Activated CD4-positive, alpha-beta memory T cell treated with anti-CD3 and anti-CD28 coated beads for 36 hours (primary cell): ENCODE measurements at places on chromosomes 16 and 17. TPM values are rescaled to one million over a fixed set of nuclear protein-coding genes. Genes with fewer than 3 reads are reported as not detected.

GRCh38 chr17:28247671-28248555, 71.1 kb upstream of the TMEM97 start:
- no peak for DNase-seq
- peaks cover 8% of the 10 kb centered on the region for H3K4me1 ChIP-seq
- H3K27ac ChIP-seq = no peak overlapping the region
- H3K4me3 ChIP-seq = no peak overlapping the region

- H3K4me1 ChIP-seq = no peaks in the 10 kb centered on the region
- no peak for DNase-seq
- no peak overlapping the region for H3K27ac ChIP-seq
- no peak overlapping the region for H3K4me3 ChIP-seq
- no peaks in the 10 kb centered on the region for H3K36me3 ChIP-seq
- H3K27me3 ChIP-seq = peaks cover 39% of the 10 kb centered on the region
Observed at GRCh38 chr17:79353016-79353415, 257.8 kb downstream of the RBFOX3 start.

DNA sequence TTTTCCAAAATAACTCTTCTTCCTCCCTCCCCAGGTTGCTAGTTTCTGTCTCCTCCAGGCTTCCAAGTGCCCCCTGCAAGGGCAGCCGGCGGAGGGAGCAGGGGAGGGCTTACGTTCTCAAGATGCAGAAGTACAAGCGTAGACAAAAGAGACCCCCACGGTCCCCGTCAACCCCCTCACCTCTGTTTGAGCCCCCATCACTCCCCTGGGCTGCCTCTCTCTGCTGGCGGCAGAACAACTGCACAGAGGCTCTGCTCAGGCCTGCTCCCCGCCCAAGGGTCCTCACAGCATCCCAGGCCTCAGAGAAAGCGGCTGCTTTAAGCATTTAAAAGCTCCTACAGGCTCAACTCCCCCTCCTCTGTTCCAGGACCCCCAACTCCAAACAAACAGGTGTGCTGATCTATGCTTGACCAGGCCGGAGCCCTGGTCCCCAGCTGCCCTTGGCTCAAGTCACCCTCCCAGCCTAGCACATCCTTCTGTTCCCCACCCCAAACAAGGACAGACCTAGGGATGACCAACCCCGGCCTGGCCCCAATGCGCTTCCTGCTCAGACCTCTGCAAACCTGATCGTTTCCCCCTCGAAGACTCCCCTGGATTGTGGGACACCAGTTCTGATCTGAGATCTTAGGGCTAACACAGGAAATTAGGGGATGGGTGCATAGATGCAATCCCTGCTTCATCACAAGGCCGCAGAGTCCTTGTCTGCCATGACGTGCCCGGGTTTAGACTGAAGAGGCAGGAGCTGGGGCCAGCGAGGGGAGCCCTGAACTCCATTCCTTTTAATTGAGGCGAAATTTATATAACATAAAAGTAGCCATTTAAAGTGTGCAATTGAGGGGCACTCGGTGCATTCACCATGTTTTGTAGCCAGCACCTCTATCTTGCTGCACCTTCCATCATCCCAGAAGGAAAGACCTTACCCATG, 17.2 kb upstream of the RBFOX3 start:
- peak; percentile 1 for DNase-seq
- no peak overlapping the region for H3K27ac ChIP-seq
- no peaks in the 10 kb centered on the region for H3K4me1 ChIP-seq
- no peak overlapping the region for H3K4me3 ChIP-seq
- H3K36me3 ChIP-seq = no peaks in the 10 kb centered on the region

DNA sequence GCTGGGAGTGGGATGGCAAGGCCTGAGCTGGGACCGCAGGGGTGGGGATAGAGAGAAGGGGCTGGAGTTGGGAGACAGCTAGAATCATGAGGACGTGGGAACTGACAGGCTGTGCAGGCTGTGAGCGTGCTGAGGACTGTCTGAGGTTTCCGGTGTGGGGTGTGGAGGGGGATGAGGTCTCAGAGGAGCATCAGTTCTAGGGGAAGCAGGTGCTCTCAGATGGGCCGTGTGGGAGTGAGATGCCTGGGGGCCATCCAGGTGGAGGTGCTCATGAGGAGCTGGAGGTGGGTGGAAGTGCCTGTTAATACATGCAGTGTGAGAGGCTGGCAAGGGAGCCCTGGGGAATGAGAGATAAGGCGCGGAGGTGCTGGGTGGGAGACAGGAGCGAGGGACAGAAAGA, 27.2 kb downstream of the HASPIN start:
- no peaks in the 10 kb centered on the region for H3K27me3 ChIP-seq
- H3K4me3 ChIP-seq = no peak overlapping the region
- peak overlapping the region; percentile 31 for H3K27ac ChIP-seq
- DNase-seq = peak; percentile 66
- peaks cover 34% of the 10 kb centered on the region for H3K4me1 ChIP-seq
- H3K36me3 ChIP-seq = no peaks in the 10 kb centered on the region

DNA sequence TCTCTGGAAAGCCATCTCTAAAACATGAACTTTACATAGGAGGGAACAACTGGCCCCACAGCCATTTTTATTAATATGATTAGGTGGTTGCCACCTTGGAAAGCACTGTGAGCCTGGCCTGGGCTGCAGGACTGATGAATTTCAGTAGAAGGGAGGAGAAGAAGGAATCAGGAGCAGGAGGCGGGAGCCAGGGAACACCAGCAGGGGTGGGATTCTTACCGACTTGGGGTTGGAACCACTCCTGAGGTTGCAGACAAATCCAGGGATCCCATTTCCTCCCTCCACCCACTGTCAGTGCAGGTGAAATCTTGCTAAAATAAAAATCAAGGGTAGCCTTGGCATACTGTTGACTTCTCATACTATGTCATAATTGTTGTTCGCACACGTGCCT, 16.9 kb upstream of the MAP3K14 start:
- no peaks in the 10 kb centered on the region for H3K27me3 ChIP-seq
- no peak overlapping the region for H3K4me3 ChIP-seq

GRCh38 chr17:45973946-45974859, 24.8 kb upstream of the STH start:
- H3K27ac ChIP-seq = no peak overlapping the region
- no peaks in the 10 kb centered on the region for H3K36me3 ChIP-seq
- peaks cover 6% of the 10 kb centered on the region for H3K27me3 ChIP-seq
- H3K4me3 ChIP-seq = no peak overlapping the region
- DNase-seq = no peak
- H3K4me1 ChIP-seq = no peaks in the 10 kb centered on the region

- H3K36me3 ChIP-seq = peaks cover 17% of the 10 kb centered on the region
- DNase-seq = no peak
- H3K27ac ChIP-seq = no peak overlapping the region
- H3K4me1 ChIP-seq = peaks cover 18% of the 10 kb centered on the region
Observed at GRCh38 chr16:89651584-89651983, 5.9 kb downstream of the CHMP1A start.

DNA sequence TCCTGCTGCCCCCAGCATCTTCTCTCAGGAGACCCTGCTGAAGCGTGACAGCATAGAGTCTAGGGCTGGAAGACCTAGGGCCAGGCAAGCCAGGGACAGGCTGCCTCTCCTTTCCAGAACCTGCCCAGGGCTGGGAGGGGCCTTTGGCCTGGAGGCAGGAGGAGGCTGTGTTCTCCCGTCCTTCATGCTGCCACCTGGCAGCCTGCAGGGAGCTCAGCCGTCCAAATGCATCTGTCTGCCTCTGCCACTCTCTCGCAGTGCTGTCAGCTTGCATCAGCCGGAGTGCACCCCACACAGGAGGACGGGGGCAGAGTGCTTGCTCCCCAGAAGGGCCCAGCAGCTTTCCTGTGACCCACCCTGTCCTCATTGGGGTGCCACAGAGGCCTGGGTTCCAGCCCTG, 31.3 kb downstream of the ARHGAP23 start:
- H3K27me3 ChIP-seq = peaks cover 11% of the 10 kb centered on the region
- no peaks in the 10 kb centered on the region for H3K36me3 ChIP-seq
- DNase-seq = no peak
- H3K4me1 ChIP-seq = peaks cover 4% of the 10 kb centered on the region

- peaks cover 38% of the 10 kb centered on the region for H3K27me3 ChIP-seq
- H3K36me3 ChIP-seq = peaks cover 6% of the 10 kb centered on the region
- H3K4me1 ChIP-seq = peaks cover 8% of the 10 kb centered on the region
Observed at GRCh38 chr16:87536795-87537142, 43.9 kb upstream of the ZCCHC14 start.

- no peaks in the 10 kb centered on the region for H3K27me3 ChIP-seq
- no peaks in the 10 kb centered on the region for H3K36me3 ChIP-seq
- H3K27ac ChIP-seq = no peak within 1 kb of the TSS
- DNase-seq = no peak
Observed at GRCh38 chr17:35943537-35943936, at the start of gene LYZL6. LYZL6 (minus strand) TSS chr17:35943713; CDS start chr17:35939356, 4,357 bp downstream.

DNA sequence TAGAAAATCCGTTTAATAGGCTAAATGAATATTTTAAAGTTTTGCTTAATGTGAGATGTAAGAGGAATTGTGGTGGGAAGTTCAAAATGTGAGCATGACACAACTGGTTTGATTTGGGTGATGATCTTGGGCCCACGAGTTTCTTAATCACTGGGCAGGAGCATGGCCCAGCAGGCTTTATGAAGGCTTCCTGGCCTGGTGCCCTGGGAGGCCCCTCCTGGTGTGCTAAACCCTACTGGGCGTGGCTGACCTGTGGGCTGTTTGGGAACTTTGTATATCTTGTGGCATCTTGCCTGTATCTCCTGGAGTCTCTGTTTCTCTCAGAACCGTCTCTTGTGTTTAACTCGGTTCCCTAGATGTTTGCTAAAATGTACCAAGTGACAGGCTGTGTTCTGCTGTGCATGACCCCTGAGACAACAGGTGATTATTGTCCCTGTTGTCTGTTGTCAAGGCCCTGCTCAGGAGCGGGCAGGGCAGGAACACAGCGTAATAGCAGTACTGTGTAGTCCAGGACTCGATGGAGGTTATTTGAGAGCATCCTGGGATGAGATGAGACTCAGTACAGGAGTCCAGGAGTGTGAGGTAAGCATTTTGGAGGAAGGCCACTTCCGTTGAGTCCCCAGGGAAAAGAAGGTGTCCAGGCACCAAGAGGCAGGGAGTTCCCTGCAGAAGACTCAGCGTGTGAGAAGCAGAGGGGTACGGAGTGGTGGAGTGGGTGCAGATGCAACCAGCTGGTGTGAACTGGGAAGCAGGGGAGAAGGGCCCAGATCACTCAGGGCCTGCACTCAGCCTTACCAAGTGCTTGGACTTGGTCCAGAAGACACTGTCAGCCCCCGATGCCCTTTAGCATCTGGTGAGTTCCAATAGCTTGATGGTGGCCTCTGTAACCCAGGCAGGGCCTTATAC, 48.5 kb downstream of the B9D1 start:
- no peak overlapping the region for H3K4me3 ChIP-seq
- peaks cover 14% of the 10 kb centered on the region for H3K27me3 ChIP-seq
- H3K36me3 ChIP-seq = peaks cover 10% of the 10 kb centered on the region
- H3K4me1 ChIP-seq = no peaks in the 10 kb centered on the region

- no peak overlapping the region for H3K27ac ChIP-seq
- H3K4me1 ChIP-seq = no peaks in the 10 kb centered on the region
- H3K36me3 ChIP-seq = peaks cover 19% of the 10 kb centered on the region
- H3K27me3 ChIP-seq = no peaks in the 10 kb centered on the region
- H3K4me3 ChIP-seq = no peak overlapping the region
Observed at GRCh38 chr17:40019140-40019991, 4.1 kb downstream of the CSF3 start.

DNA sequence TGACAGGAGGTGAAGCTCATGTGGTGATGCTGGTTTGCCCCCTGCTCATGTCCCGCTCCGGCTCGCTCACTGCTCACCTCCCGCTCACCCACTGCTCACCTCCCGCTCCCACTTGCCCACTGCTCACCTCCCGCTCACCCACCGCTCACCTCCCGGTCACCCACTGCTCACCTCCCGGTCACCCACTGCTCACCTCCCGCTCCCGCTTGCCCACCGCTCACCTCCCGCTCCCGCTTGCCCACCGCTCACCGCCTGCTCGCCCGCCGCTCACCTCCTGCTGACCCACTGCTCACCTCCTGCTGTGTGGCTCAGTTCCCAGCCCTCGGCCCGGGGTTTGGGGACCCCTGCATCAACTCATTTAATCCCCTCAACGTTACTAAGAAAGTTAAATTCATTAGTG, 39.1 kb upstream of the SHISA9 start:
- H3K36me3 ChIP-seq = no peaks in the 10 kb centered on the region
- H3K4me3 ChIP-seq = no peak overlapping the region
- H3K27me3 ChIP-seq = peaks cover 5% of the 10 kb centered on the region
- H3K4me1 ChIP-seq = no peaks in the 10 kb centered on the region

DNA sequence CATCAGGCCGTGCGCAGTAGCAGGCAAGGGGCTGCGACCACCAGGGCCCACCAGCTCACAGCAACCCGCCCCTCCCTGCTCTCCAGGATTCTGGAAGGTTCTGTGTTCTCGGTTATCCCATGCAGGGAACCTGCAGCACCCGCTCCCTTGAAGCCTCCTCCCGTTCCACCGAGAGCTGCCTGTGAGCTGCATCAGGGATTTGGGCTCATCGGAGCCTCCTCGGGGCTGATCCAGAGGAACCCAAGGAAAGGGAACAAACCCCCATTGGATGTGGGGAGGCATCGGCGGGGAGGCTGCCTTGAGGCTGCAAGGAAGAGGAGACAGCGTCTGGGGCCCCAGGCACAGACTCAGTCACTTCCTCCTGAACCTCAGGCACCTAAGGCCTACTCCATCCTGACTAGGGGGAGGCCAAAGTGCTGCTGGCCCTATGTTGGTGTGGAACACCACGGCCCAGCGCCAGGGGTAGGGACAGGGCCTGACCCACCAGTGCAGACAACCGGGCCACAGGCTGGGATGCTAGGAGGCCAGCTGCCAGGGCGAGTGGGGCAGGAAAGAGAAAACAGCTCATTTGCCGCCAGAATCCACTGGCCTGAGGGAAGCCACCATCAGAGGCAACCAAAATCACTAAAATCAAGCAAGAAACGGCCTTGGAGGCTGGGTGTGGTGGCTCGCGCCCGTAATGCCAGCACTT, 14.4 kb upstream of the LGALS3BP start:
- H3K27me3 ChIP-seq = no peaks in the 10 kb centered on the region
- H3K4me3 ChIP-seq = no peak overlapping the region
- no peak overlapping the region for H3K27ac ChIP-seq
- H3K4me1 ChIP-seq = peaks cover 6% of the 10 kb centered on the region
- H3K36me3 ChIP-seq = peaks cover 35% of the 10 kb centered on the region

- no peak overlapping the region for H3K27ac ChIP-seq
- H3K27me3 ChIP-seq = no peaks in the 10 kb centered on the region
- DNase-seq = no peak
- H3K36me3 ChIP-seq = peaks cover 71% of the 10 kb centered on the region
- H3K4me1 ChIP-seq = peaks cover 28% of the 10 kb centered on the region
Observed at GRCh38 chr17:64074704-64075426, 54.4 kb upstream of the ICAM2 start.

DNA sequence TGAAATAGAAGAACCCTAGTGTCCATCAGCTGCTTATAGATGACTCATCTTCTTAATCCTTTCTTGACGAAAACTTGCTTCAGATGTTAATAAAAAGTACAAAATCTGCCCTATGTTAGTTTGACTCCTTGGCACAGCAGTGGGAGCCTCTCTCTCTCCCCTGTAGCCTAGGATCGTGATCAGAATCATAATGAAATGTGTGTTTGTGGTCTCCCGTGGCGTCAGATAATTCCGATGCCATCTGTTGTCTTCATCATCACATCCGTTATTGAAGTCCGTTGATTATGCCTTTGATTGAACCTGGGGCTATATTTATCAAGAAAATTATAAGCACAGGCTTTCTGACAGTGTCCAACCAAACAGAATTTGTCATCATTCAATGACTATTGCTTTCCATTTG, 102.5 kb downstream of the BMERB1 start:
- H3K4me1 ChIP-seq = peaks cover 2% of the 10 kb centered on the region
- DNase-seq = no peak
- no peaks in the 10 kb centered on the region for H3K36me3 ChIP-seq
- H3K27me3 ChIP-seq = no peaks in the 10 kb centered on the region
- H3K4me3 ChIP-seq = no peak overlapping the region

The C16orf89 gene
- total RNA-seq = not detected

The GPR179 gene
- 0.10 TPM for total RNA-seq

The MYCBPAP gene
- total RNA-seq = 8.1 TPM

The KRT40 gene
- not detected for total RNA-seq

The ACSM2A gene
- not detected for total RNA-seq

The AARSD1 gene
- 38.7 TPM for total RNA-seq

The ITGAL gene
- 218 TPM for total RNA-seq

The DERL2 gene
- total RNA-seq = 54.8 TPM
